ENCODE measurements at places on chromosomes 5 and 9.

DNA sequence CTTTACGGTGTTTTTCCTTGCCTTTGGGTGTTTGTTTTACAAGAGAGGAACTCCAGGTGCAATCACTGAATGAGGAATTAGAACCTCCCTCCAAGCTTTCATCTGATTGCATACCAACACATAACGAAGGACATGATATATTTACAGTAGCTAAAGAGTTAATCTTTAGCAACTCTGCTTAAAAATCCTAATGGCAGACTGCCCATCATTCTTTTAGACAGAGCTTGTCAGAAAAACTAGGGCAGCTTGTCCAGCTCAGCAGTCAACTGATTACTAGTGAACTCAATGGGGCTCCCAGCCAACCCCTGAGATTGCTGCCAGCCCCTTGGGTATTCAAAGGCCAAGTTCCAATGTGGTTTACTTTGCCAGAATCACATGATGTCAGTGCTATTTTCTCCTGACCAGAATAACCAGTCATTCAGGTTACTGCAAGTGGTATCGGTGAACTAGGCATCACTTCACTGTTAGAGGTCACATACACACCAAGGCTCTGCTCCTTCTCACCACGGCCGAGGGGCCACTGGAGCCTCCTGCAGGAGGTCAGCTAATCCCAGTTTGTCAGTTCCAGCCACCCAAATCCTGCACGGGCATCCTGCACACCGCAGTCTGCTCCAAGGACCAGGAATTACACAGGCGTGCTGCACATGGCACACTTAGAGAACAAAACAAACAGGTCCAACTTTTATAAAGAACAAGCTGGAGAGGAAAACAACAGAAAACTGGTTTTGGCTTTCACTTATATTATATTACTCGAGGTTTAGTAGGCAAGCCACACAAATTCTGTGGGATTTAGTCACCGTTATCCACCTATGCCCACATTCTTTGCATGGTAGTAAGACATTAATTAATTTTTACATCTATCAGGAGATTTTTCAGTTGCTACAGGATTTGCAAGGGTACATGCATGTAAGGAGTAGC, 62.5 kb downstream of the NFIB start:
- DNase-seq = no peak

GRCh38 chr5:78016863-78017529, 240.9 kb upstream of the TBCA start:
- DNase-seq = no peak

- DNase-seq = no peak
Measured at GRCh38 chr9:26748449-26749058, 144.0 kb downstream of the CAAP1 start.

- no peak for DNase-seq
Measured at GRCh38 chr5:152532714-152533113, 127.6 kb upstream of the NMUR2 start.

- no peak for DNase-seq
Measured at GRCh38 chr5:36128795-36129194, 22.9 kb downstream of the LMBRD2 start.

DNA sequence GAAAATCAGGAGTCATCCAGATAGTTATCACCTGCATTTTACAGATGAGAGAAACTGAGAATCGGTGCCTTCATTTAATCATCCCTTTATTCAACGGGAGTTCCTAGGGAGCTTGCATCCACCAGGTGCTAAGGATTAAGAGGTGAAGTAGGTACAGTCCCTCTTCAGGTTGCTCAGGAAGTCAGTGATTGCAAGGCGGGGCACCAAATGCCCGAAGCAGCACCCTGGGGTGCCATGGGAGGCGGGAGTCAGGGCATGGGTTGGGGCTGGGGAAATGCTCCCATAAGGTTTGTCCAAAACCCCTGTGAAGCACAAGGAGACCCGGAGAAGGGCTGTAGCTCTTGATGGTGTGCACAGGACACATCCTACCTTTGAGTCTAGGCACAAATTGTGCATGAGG, 98.8 kb upstream of the KLF4 start:
- no peak for DNase-seq

DNA sequence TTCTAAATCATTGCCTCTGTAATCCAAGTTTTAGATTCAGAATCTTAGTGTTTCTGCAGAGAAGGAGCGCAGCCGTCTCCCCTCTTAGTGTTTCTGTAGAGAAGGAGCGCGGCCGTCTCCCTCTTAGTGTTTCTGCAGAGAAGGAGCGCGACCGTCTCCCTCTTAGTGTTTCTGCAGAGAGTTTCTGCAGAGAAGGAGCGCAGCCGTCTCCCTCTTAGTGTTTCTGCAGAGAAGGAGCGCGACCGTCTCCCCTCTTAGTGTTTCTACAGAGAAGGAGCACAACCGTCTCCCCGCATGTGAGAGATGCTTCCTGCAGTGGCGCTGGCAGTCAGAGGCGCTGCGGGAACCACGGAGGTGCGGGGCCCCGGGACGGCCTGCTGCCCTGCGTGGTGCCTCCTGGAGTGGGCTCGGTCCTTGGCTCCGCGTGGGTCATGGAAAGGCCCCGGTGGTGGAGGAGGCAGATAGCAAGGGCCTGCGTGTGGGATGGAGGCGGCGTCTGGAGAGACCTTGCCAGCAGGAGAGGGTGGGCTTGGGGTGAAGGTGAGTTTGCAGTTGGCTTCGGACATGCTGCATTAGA, 10.9 kb downstream of the CEP72 start:
- DNase-seq = no peak

DNA sequence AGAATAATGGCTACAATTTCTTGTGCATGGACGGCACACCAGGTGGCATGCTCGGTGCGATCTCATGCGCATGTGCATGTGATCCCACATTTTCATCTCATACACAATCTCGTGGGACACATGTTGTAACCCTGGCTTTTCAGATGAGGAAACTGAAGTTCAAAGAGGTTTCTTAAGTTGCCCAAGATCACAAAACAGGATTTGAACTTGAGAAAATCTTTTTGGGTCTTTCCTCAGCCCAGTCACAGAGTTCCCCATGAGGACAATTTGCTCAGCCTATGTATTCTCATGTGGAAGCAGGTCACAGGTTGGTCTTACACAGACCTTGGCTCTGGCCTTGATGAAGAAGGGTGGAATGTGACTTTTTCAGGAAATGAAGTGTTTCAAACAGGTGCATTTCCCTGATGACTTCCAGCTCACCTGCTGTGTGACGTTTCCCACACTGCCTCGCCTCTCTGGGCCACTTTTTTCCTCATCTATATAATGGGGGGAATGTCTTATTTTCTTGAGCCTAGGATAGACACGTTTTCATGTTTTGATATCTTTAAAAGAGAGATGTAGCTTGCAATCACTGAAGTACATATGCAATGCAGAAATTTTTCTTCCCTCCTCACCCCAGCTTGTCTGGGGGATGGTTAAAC, 7.1 kb upstream of the ORM1 start:
- DNase-seq = no peak

GRCh38 chr5:56482363-56482762, 249.2 kb upstream of the ANKRD55 start:
- DNase-seq = no peak

DNA sequence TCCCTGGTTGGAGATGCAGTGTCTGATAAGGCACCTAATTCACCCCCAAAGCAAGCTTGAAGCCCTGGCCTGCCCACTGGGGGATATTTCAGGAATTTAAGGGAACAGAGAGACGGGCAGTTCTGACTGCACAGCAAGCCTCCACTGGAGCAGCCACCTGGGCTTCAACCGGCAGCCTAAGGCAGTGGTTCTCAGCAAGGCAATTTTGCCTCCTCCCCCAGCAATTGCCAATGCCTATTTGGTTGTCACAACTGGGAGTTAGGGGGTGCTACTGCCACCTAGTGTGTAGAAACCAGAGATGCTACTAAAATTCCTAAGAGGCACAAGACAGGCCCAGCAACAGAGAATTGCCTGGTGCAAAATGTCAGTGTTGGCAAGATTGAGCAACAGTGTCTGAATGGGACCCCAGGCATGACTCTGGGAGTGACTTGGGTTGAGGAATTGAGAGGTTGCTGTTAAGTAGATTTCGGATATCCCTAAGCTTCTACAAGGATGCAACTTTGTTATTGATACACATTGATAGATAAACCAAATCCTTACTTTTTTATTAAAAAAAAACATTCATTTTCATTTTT, 58.7 kb upstream of the CTSL start:
- no peak for DNase-seq

DNA sequence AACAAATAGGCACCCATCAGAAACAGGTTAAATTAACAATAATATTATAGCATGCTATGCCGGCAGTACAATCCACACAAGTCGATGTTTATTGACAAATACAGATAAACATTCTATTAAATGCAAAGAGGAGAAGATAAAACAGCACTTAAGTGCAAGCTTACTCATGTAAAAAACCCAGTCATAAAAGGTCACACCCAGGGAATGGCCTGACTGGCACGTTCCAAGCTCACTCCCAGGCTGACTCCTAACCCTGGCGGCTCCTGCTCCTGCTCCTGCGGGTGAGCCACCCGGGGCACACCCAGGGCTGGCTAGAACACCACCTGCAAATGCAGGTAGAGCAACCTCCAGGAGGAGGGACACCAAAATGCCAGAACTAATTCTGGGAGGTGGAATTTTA, 66.9 kb downstream of the SEMA4D start:
- DNase-seq = no peak

DNA sequence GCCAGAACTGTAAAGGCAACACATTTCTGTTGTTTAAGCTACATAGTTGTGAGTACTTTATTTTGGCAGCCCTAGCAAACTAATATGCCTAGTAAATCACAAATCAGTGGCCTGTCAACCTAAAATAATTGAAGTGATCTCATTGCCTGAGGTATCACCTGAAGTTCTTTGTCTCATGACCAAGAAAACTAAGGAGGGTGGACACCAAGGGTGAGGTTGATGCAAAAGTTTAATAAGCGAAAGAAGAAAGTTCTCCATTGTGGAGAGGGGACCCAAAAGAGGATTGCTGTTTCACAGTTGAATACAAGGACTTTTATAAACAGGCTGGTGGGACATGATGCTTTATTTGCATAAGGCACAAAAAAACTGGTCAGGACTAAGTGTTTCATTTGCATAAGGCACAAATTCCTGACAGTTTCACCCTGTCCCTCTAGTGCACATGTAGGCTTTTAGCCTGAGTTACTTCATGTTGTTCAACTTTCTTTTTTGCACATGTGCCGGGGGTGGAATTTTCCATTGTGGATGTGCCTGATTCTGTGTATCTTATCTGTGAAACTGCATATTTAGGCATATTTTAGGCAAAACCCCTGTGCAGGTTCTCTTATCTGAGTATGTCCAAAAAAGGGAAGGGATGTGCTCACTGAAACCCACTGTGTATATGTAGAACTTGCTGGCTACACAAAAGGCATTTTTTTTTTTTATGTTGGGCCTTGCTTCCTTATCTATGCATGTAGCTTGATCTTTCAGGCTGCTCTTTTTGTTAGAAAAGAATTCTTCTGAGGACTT, 108.6 kb upstream of the RAI14 start:
- DNase-seq = no peak

- DNase-seq = no peak
Measured at GRCh38 chr9:36679710-36680109, 107.0 kb downstream of the MELK start.

DNA sequence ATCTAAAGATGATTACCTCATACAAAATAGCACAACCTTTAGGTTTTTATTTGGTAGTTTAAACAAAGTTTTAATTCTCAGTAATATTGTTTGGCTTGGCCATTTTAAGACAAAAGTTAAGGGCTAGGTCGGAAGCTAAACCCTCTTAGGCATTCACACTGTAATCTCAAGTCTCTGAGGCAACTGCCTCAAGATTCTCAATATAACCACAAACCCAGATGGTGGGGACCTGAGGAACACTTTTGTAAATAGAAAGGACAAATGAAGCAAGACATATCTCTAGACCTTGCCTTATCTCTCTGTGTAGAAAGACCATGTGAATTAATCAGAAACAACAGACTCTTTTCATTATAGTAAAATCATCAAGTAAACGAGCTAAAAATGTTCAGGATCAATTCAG, 500.2 kb upstream of the CDH6 start:
- DNase-seq = no peak

DNA sequence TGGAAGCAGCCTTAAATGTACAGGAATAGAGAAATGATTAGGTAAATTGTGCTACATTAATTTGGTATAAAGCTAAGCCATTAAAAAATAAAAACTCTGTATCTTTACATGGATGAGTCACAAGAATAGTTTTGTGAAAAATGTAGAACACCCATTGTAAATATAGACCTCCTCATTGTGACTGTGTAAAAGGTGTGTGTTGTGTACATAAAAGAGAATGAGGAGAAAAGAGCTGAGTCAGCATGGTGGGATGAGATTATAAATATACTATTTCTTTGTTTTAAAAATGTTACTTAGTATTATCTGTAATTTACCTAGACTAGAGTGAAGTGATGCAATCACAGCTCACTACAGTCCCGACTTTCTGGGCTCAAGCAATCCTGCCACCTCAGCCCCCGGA, 250.5 kb downstream of the KIAA0825 start:
- DNase-seq = no peak

- no peak for DNase-seq
Measured at GRCh38 chr9:79924836-79925235, 353.1 kb downstream of the TLE4 start.

GRCh38 chr9:124331580-124331979, 73.8 kb downstream of the NEK6 start:
- DNase-seq = no peak

GRCh38 chr5:168947212-168947868, 353.6 kb downstream of the SLIT3 start:
- no peak for DNase-seq

GRCh38 chr9:37776328-37776727, 8.5 kb downstream of the EXOSC3 start:
- DNase-seq = no peak

DNA sequence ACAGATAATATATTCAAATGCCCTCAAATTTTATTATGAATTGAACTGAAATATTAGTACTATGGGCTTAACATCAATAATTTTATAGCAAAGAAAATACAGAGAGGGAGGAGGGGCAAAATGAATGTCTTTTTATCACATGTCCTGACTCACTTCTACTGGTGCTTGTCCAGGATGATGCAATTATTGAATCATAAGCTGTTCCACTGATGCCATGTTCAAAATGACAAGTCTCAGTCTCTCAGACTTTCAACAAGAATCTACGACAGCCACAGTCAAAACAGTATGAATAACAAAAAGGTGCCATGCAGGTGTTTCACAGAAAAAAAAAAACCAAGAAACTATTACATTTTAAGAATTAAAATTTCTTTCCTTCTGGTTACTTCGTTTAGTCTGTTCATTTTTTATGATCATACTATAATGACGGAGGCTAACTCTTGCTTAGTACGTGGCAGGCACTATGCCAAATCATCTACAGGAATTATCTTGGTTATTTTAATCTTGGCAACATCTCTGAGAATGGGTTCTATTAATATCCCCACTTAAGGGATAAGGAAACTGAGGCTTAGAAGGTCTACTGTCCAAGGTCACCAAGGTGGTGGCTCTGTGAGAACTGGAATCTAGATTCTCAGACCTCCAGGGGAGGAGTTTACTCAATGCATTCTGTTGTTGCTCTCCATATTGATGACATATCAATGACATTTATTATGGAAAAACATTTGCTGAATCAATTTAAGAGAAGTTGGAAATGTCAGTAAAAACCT, 61.5 kb downstream of the NR3C1 start:
- no peak for DNase-seq
